ENCODE measurements at places on chromosomes 12 and 14.

GRCh38 chr12:79827484-79827883 is 107.4 kb downstream of the PPP1R12A start:
- no peak for DNase-seq

DNA sequence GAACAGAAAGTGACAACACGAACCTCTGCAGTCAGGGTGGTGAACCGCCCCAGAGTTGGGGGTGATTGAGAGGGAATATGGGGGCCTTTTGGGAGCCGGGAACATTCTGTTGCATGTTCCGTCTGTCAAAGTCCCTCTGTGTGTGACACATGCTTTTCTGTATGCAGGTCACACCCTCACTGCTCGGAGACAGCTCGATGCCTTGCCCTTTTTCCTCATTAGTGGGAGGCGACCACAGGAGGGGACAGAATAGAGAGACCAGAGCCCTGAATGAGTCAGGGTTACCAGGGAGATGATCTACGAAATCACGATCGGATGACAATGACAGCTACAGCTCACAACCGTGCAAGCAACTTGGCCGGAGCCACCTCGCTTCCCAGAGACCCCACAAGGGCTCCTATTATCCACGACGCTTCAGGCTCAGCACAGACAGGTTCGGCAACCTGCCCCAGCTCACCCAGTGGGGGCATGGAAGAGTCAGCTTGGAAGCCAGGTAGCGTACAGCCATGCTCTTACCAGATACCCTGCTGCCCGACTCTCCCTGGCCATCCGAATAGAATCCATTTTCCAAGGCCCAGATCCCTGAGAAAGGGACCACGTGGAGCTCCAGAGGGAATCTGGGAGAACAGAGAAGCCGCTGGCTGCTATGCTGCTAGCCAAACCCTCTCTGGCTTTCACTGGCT is 38.8 kb downstream of the TESC start:
- DNase-seq = no peak

DNA sequence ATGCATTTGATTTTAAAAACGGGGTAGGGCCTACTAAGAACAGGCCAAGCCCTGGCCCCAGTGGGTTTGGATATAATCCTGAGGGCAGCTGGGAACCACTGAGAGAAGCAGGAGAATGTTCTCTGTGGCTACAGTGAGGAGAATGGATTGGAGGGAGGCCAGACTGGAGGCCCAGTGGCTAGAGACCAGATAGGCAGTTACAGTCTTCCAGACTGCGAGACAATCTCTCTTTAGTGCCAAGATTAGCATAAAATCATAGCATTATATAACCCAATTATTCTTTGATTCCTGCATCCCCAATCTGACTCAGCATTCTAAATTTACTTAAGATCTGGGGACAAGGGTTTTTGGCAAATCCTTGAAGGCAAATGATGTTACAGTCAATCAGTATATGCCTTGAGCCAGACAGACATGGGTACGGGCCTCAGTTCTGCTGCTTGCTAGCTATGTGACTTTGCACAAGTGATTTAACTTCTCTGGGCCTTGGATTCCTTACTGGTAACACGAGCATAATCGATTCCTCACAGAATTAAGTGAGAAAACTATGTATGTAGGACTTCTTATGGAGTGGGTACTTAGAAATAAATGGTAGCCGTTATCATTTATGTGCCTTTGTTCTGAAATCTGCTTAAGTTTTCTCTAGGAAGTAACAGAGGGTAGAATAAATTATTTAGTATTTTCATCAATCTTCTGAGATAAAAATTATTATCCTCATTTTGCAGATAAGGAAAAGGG is 18.3 kb downstream of the NINJ2 start:
- no peak for DNase-seq

- DNase-seq = no peak
These were observed 90.2 kb downstream of the NTN4 start for GRCh38 chr12:95700316-95700785.

GRCh38 chr12:31874961-31875608 is 84.1 kb upstream of the RESF1 start:
- peak; percentile 71 for DNase-seq

DNA sequence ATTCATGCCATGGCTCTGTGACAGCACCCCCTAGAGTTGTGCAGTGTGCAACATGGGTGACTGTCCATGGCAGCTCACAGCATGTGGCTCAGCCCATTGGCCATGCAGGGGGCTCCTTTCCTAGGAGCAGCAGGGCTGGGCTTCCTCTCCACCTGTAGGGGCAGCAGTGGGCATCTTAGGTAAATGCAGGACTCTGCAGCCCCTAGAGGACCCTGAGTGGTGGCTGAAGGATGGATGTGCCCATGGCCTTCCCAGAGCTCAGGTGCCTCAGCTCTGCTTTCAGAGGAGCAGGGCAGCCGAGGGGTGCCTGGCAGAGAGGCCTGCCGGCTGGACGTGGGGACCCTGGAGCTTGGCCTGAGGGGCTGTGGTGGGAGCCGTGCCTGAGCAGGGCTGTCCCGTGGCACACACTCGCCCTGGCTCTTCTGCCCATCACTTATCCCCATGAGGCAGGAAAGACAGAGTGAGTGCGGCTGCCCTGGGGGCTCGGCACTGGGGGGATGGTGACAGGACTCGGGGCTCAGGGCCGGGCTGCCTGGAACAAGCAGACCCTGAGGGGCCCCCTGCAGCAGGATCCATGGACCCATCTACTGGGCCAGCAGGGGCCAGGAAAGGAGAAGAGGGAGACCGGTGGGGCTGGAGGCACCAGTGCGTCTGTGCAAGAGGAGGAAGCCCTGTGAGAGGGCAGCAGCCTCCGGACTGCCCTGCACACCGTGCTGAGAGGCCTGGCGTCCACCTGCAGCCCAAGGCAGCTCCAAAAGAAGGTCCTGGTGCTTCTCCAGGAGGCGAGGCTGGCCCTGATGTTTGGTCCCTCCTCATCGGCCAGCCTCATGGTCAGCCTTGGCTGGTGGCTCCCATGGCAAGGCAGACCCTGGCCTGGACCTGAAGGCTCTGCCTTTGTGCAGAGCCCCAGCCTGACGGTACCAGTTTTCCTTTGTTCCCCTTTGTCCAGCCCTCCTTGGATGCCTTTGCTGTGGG is 7.6 kb downstream of the ADSS1 start:
- no peak for DNase-seq

DNA sequence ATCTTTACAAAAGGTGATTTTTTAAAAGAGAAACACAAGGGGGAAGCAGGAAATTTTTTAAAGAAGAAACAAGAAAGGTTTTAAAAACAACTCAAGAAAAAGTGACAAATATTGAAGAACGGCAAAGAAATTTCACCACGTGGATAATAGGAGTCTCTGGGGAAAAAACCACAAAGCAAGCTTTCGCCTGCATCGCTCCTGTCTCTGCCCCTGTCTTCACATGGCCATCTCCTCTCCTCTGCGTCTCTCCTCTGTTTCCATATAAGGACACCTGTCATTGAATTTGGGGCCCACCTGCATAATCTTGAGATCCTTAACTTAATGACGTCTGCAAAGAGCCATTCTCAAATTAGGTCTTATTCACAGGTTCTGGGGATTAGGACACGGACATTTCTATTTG is 175.8 kb downstream of the ETV6 start:
- DNase-seq = no peak

GRCh38 chr12:26648066-26648465 is 184.9 kb downstream of the ITPR2 start:
- no peak for DNase-seq

- DNase-seq = no peak
These were observed 17.3 kb downstream of the LRTM2 start for GRCh38 chr12:1837541-1838204.

DNA sequence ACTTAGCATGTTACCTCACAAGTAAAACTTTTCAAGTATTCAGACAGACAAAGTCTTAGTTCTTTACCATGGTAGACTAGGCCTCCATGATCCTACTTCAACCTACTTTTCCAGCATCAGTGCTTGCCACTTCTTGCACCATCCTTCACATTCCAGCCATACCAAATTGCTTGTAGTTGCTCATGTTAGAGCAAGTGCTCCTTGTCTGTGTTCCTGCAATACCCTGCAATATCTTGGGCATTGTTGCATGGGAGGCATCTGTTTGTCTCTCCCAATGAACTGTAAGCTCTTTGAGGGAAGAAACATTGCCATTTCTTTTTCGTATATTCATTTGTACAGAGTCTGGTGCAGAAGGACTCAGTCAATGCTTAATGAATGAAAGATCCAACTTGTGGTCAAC is 78.0 kb downstream of the SRGAP1 start:
- DNase-seq = no peak

GRCh38 chr14:26867171-26867757 is 269.4 kb upstream of the NOVA1 start:
- DNase-seq = no peak

DNA sequence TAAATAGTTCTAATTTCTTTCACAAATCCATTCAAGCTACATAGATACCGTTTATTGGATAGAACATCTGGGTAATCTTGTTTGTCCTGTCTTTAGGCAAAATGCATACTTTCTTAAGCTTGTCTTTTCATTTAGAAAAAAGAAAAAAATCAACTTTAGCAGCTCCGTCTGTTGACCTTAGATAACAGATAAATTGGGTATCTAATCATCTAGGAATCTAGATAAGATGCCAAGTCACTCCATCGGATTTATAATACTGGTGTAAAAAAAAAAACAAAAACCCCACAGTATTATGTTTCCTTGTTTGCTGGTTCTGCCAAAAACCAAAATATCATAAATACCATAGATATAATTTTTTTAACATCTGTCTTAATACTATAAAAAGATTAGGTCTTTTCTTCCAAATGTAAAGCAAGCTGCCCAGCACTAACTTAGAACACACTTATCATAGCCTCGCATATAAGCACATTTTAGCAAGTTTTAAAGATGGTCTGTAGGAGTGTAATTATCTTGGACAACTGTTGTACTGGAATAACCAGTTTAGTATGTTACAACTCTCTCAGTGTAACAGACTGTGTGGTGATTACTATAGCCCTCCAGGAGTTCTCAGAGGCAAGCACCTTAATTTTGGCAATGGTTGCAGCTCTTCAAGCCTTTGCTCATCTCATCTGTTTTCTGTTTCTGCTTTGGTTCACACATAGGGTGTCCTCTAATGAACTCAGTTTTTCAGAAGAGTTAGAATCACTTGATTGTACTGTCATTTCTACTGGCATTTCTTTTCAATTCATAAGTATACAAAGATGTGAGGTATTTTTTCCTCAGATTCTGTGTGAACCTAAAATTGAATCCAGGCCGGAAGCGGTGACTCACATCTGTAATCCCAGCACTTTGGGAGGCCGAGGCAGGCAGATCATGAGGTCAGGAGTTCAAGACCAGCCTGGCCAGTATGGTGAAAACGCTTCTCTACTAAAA is 83.1 kb downstream of the ANO6 start:
- DNase-seq = no peak

DNA sequence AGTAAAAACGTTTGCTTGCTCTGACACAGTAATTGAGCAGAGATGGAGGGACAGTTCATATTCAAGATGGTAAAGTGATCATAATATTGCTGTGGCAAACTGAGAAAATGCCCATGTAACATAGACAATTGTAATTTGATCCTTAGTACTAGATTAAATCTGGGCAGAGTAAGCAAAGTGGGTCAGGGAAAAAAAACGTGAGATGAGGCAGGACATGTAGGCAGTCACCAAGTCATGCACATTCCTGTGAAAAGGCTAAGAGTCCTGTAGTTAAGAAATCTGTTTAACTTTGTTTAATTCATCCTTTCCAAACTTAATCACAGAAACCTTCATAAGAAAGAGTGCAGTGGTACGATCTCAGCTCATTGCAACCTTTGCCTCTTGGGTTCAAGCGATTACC is 16.1 kb downstream of the BTBD7 start:
- no peak for DNase-seq
